LNCaP clone FGC (cell line): ENCODE measurements at places on chromosomes 13 and 19.

- DNase-seq, result no peak
Measured at GRCh38 chr13:50898338-50898737, 11.3 kb upstream of the RNASEH2B start.

- no peak for DNase-seq
Measured at GRCh38 chr13:55038230-55038629, 2009.6 kb downstream of the OLFM4 start.

DNA sequence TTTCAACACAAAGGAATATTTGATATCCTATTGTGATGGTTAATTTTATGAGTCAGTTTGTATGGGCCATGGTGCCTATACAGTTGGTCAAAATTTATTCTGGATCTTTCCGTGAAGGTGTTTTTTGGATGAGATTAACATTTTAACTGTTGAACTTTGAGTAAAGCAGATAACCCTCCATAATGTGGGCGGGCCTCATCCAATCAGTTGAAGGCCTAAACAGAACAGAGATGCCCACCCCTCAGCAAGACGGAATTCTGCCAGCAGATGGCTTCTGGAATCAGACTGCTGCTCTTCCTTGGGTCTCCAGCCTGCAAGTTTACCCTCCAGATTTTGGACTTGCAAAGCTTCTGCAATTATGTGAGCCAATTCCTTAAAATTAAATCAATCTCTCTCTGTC, 16.0 kb downstream of the CSNK1A1L start:
- no peak for DNase-seq

- no peak for DNase-seq
Measured at GRCh38 chr13:67841071-67841470, 610.9 kb upstream of the PCDH9 start.

DNA sequence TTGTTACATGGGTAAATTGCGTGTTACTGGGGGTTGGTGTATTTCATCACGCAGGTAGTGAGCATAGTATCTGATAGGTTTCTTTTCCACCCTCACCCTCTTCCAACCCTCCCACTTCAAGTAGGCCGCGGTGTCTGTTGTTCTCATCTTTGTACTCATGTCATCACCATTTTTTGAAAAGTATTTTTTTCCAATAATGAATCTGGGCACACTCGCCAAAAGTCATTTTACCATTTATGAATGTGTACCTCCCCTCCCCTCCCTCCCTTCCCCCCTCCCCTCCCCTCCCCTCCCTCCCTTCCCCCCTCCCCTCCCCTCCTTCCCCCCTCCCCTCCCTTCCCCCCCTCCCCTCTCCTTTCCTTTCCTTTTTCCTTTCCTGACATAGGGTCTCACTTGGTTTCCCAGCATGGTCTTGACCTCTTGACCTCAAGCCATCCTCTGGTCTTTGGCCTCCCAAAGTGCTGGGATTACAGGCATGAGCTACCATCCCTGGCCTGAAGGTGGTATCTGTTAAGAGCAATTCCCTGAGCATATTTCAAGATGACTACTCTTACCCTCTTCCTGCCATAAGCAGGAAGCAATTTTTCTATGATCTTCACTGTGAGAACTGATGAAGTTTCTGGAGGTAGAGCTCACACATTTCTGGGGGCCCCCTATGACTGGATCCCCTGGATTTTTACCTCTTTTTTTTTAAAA, 15.7 kb downstream of the ZNF627 start:
- no peak for DNase-seq

DNA sequence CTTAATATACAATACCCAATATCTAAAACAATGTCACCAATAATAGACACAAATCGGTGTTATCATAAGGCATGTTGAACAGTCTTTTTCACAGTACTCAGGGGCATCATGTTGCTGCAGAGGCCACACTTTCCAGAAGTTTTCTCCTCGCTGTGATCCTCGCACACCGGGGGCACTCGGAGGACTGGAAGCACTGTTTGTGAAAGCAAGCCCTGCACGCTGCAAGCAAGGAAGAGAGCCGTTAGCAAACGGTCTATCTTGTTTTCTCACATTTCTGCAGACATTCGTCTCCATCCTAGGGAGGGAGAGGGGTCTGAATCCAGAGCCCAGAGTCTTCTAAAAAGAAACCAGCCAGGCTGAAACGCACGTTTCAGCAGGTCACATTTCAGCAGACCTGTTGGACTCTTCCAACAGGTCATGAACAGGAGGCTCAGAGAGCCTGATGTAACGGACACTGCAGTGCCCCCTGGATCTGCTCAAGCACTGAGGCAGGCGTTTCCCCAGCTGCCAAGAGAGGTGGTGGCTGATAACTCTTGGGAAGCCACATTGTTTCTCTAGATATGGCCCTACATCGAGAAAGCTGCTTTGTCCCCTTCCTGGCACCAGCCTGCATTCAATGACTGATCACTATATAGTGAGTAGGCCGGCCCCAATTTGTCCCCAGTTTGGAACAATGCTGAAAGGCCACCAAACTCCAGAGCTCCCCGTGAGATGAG, 43.6 kb downstream of the RUBCNL start:
- no peak for DNase-seq

- no peak for DNase-seq
Measured at GRCh38 chr19:41298348-41298964, 11.5 kb upstream of the CCDC97 start.

DNA sequence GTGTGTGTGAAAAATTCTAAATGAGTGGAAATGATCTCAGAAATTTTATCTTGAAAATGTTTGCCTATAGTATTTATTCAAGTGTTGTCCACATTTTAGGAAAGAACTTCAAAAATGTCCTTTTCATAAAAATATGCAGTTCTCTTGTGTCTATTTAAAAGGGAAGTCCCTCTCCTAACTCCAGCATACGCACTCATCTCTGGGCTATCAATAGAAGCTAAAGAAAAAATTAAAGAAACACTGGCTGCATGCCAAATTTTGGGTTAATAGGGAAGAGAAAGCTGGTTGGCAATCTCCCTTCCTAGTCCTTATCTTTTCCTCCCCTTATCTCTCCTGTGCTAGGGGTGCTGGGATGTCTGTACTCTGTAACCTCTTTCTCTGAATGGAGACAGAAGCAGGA, 313.3 kb downstream of the ENOX1 start:
- DNase-seq, result no peak

DNA sequence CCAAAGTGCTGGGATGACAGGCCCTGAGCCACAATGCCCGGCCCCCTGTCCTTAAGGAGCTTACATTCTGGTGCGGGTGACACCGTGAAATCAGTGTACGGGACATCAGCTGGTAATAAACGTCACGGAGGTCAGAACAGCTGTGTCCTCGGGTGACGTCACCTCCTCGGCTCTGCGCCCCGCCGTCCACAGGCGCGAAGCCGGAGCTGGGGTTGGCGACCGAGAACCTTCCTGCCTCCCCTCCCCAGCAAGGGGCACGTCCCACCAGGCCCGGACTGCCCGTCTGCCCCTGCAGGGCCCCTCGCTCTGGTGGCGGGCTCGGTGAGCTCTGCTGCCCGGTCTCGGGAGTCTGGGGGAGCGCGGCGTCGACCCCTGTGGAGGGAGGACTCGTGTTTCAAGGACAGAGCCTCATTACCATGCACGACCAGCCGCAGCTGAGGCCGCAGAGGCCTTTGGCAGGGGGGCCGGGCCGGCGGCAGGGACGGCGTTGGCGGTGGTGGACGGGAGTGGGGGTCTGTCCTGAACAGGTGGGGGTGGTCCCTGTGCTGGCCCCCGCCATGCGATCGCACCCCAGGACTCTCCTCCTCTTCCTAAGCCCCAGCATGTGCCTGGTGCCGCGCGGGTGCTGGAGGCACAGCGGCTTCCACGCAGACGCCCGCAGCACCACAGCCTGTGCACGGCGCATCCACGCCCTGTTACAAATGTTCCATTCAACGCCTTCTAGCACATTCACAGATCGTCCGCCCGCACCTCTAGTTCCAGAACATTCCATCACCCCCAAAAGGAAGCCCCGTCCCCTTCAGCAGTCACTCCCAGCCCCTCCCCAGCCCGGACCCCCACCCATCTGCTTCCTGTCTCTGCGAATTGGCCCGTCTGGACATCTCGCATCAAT, 5.4 kb downstream of the LINGO3 start:
- no peak for DNase-seq

- DNase-seq, result no peak
Measured at GRCh38 chr13:71055644-71056043, 811.4 kb downstream of the DACH1 start.

DNA sequence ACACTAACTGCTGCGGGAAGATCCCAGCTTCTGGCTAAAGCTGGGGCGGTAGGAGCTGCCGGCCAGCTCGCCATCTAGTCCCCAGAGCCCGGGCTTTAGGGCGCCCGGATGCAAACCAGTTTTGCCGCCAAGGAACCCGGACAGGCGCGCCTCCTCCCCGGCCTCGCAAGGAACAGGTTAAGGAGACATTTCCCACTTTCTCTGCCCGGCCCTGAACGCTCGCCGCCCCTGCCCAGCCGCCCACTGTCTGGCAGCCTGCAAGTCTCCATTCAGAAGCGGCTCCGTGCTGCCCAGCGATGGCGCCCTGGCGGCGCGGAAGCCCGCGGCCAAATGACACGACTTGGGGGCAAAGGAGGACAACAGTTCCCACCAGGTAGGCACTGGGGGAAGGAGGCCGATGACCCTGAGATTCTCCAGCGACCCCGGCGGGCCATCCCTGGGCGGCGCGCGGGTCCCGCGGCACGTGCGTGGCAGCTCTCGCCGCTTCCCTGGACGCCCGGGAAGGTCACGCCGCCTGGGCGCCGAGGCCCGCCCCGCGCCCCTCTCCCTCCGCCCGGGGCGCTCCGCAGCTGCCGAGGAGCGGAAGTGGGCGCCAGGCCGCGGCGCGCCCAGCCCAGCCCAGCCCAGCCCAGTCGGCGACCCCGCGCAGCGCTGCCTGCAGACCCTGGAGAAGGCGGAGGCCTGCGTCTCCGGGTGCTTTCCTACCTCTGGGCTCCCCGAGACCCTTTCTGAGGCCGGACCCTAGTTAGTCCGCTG, 42.2 kb upstream of the HNRNPA1L2 start:
- DNase-seq, result no peak

- no peak for DNase-seq
Measured at GRCh38 chr13:90443268-90443667, 904.2 kb upstream of the MIR17HG start.

DNA sequence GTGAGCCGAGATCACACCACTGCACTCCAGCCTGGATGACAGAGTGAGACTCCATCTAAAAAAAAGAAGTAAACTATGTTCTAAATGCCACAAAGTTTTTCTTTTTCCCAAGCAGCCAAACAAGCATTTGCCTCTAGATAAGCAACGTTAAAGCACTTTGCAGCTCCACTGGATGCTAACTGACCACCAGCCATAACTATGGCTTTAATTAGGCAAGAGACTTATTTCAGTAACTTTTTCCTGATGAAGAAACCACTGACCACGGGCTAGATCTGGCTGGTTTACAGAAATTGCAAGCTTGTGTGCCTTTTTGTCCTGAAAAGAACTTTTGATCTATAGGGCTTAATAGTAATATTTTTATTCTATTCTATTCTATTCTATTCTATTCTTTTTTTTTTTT, 22.1 kb downstream of the CD70 start:
- no peak for DNase-seq

- DNase-seq, result no peak
Measured at GRCh38 chr19:33256261-33256660, 30.6 kb upstream of the SLC7A10 start.
